Heart right ventricle (tissue), 16 donors: ENCODE measurements at places on chromosomes 7 and 10. TPM values are rescaled to one million over a fixed set of nuclear protein-coding genes. Genes with fewer than 3 reads are reported as not detected.

GRCh38 chr10:11638055-11638698, 26.7 kb upstream of the USP6NL start:
- H3K4me1 ChIP-seq, result no peaks in the 10 kb centered on the region
- no peak overlapping the region for H3K4me3 ChIP-seq
- no peaks in the 10 kb centered on the region for H3K36me3 ChIP-seq
- H3K27me3 ChIP-seq, result no peaks in the 10 kb centered on the region
- no peak overlapping the region for H3K27ac ChIP-seq

GRCh38 chr7:106180721-106181120, 68.6 kb upstream of the SYPL1 start:
- H3K36me3 ChIP-seq, result no peaks in the 10 kb centered on the region
- H3K27ac ChIP-seq, result no peak overlapping the region
- H3K4me3 ChIP-seq, result no peak overlapping the region
- no peaks in the 10 kb centered on the region for H3K27me3 ChIP-seq
- H3K4me1 ChIP-seq, result peaks cover 18% of the 10 kb centered on the region
- no peak for DNase-seq

DNA sequence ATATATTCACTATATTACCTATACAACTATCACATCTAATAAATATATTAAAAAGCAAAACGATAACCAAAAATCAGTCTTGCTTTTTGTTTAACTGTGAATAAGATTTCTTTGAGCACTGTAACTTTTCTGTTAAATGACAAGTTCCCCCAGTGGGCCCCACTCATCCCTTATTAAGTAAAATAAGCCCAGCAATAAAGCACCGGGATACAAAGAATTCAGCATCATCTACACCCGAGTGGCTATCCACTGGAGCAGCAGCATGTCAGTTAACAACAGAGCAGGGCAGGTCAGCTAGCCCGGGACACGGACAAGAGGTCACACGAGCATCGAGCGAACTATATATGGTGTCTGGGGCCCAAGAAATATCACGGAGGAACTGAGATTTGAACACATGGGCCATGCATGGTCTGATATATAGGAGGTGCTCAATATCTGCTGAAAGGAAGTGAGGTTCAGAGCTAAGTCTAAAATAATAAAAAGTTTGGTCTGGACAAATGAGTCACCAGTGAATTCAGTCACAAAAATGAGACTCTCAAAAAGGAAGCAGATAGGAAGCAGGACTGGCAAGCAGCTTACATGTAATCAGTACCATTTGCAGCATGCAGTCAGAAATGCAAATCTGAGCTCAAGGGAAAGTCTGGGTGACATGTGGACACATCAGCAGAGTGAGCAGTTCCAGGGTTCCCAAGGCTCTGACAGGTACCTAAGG, 4.1 kb downstream of the ERCC6 start:
- H3K4me1 ChIP-seq, result peaks cover 61% of the 10 kb centered on the region
- DNase-seq, result no peak

- H3K4me3 ChIP-seq, result no peak overlapping the region
- no peaks in the 10 kb centered on the region for H3K4me1 ChIP-seq
- no peaks in the 10 kb centered on the region for H3K36me3 ChIP-seq
- no peak for DNase-seq
- H3K27me3 ChIP-seq, result no peaks in the 10 kb centered on the region
Measured at GRCh38 chr7:41786944-41787343, 84.1 kb upstream of the INHBA start.

DNA sequence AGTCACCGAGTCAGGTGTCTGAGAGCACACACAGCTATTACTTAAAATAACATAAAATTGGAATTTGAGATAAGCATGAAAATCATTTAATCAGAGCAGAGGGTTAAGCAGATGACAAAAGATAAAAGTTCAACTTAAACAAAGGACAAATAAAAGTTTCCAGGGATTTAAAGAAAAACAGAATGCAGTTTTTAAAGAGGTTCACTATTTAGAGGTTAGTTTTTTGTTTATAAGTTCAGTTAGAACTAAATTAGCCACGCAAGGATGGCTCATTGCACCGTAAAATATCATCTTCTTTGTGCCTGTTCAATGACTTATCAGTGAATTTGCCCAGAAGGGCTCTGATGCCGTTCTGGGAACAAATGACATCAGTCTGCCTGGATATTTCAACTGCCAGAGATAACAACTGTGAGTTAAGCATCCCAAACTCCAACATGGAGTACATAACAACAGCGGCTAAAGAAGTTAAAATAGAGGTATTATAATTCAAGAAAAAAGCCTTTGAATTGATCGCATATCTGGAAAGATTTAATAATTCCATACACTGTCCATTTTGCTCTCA, 107.8 kb downstream of the ANK3 start:
- no peak overlapping the region for H3K4me3 ChIP-seq
- H3K4me1 ChIP-seq, result peaks cover 27% of the 10 kb centered on the region
- DNase-seq, result no peak
- H3K27me3 ChIP-seq, result no peaks in the 10 kb centered on the region

GRCh38 chr7:47153576-47153975, 428.3 kb downstream of the TNS3 start:
- no peaks in the 10 kb centered on the region for H3K36me3 ChIP-seq
- no peak overlapping the region for H3K27ac ChIP-seq
- H3K27me3 ChIP-seq, result no peaks in the 10 kb centered on the region
- no peak overlapping the region for H3K4me3 ChIP-seq
- DNase-seq, result no peak
- no peaks in the 10 kb centered on the region for H3K4me1 ChIP-seq

- no peak for DNase-seq
- no peaks in the 10 kb centered on the region for H3K36me3 ChIP-seq
- no peak overlapping the region for H3K4me3 ChIP-seq
- H3K4me1 ChIP-seq, result no peaks in the 10 kb centered on the region
Measured at GRCh38 chr10:36324831-36325230, 682.7 kb upstream of the FZD8 start.

DNA sequence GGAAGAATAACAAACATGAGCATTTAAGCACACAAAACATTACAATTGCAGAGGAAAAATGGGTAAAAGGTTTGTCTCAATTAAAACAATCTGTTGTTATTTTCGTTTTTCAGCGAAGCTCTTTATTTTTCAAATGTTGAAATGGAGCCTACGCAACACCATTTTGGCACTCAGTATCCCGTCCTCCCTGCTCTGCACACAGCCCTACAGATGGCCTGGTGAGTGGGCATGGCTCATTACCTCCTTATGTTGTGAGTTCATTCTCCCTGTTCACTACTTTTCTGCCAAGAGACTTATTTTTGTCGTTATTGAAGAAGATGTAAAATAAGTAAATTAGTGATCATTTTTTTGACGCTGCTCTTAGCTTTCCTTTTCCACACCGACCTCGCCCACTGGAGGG, 167.8 kb upstream of the CXCL12 start:
- no peak for DNase-seq
- H3K27me3 ChIP-seq, result no peaks in the 10 kb centered on the region
- no peaks in the 10 kb centered on the region for H3K4me1 ChIP-seq
- H3K4me3 ChIP-seq, result no peak overlapping the region

DNA sequence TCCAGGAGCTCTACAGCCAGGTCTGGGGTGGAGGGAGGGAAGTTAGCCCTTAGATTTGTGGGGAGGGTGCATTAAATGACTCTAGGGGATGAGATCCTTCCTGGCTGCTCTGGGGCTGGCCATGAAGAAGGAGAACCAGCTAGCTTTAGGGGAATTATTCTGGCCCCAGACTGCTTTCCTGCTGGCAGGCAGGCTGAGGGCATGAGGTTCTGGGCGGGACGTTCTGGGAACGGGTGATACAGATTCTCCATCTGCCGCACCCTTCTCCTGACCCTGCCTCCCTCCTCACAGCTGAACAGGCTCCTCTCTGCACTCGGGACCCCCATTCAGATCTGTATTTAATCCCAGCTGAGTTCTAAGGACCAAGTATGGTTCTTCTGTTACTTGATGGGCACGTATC, 23.9 kb downstream of the GOLGA7B start:
- no peak overlapping the region for H3K4me3 ChIP-seq
- no peaks in the 10 kb centered on the region for H3K36me3 ChIP-seq
- peaks cover 25% of the 10 kb centered on the region for H3K27me3 ChIP-seq
- no peak for DNase-seq
- H3K4me1 ChIP-seq, result peaks cover 8% of the 10 kb centered on the region
- no peak overlapping the region for H3K27ac ChIP-seq

DNA sequence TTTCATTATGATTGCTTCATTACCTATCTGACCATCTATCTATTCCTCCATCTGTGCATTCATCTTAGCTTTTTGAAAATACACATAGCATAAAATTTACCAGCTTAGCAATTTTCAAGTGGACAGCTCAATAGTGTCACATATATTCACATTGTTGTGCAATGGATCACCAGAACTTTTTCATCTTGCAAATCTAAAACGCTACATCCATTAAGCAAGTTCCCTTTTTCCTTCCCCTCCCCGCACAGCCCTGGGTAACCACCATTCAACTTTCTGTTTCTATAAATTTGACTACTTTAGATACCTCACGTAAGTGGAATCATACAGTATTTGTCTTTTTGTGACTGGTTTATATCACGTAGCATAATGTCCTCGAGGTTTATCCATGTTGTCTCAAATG, 78.0 kb upstream of the ADRB1 start:
- no peak overlapping the region for H3K27ac ChIP-seq
- H3K4me3 ChIP-seq, result no peak overlapping the region
- no peaks in the 10 kb centered on the region for H3K4me1 ChIP-seq
- DNase-seq, result no peak
- H3K36me3 ChIP-seq, result no peaks in the 10 kb centered on the region

GRCh38 chr10:127527891-127528290, 21.2 kb upstream of the NPS start:
- H3K27ac ChIP-seq, result peak overlapping the region; percentile 36
- H3K36me3 ChIP-seq, result no peaks in the 10 kb centered on the region
- H3K4me1 ChIP-seq, result no peaks in the 10 kb centered on the region

Gene SEMA3A
- 1.5 TPM for total RNA-seq

Gene CALN1
- not detected for total RNA-seq

Gene HECW1
- total RNA-seq, result not detected

Gene RPEL1
- not detected for total RNA-seq
